NCI-H1417 treated with DMSO at 0.1 percent for 48 hours (cell line): ENCODE measurements at places on chromosomes 7 and 10.

DNA sequence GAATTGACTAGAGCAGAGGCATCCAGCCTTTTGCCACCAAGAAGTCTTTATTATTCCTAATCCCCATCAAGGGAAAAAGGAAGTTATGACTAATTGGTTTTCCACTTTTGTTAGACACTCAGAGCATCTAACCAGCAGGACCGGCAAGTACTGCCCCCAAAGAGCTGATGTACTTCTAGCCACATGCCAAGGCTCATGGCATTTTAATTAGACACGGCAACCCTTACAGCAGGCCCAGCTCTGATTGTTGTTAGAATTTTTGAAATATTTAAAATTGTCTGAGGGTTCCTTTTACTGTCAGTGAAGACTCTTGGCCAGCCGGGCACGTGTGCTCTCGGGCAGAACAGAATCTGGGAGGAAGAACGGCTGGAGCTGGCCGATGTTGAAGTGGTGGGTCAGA lies 114.8 kb downstream of the SPAG6 start:
- DNase-seq: no peak

DNA sequence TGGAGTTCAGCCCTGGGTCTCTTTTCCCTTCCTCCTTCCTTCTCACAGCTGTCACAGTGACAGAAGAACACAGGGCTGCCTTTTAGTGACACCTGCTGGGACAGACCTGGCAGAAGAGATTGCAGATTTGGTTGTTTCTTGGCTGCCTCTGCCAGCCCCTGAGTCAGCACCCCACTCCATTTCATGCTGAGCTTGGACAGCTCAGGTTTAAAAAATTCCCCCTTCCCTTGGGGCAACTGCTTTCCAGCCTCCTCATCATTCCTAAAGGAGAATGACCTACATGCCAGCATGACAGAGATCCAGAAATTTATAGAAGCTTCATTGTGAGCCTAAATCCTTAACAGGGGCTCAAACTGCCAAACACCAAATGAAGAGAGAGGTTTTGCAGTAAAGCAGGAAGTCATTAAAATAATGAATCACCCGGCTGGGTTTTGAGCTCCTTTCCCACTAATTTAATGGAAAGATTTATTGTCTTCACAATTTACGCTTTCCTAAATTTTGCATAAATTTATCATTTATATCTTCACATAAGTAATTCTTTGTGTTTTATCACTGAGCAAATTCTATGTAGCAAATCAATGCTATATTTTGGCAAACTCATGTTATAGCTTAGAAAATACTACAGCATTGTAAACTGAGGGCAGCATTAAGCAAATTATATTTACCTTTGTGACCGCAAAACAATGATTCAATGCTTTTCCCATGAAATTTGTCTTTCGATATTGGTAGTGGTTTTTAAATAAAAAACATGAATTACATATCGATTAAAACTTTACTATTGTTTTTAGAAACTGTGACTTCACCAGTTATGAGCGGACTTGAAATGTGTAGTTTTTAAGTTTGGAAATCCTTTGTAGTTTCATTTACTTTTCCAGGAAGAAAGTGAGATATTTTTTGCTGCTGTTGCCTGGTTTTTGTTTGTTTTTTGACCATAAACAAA lies 399.5 kb upstream of the ANKRD30A start:
- DNase-seq: no peak

DNA sequence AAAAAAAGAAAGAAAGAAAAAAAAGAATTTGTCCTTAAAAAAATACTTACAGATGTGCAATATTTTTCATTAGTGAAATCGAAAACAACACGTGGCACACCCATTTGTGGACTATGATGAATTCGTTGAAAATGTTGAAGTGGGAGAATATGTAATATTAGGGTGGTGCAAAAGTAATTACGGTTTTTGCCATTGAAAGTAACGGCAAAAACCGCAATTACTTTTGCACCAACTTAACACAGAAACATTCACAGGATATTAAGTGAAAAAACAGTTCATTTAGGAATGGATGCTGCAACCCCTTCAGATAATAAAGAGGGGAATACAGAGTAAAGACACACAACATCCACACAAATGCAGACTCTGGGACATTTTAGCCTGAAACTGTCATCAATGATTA lies 96.0 kb downstream of the CALN1 start:
- no peak for DNase-seq

- no peak for DNase-seq
These were observed 29.8 kb downstream of the GSDME start for GRCh38 chr7:24727154-24728120.

GRCh38 chr7:17302575-17303142 lies 4.2 kb downstream of the AHR start:
- DNase-seq: no peak

GRCh38 chr7:115851291-115851690 lies 179.3 kb downstream of the TFEC start:
- DNase-seq: no peak

- DNase-seq: no peak
These were observed 214.8 kb downstream of the DGKB start for GRCh38 chr7:14687777-14688176.

DNA sequence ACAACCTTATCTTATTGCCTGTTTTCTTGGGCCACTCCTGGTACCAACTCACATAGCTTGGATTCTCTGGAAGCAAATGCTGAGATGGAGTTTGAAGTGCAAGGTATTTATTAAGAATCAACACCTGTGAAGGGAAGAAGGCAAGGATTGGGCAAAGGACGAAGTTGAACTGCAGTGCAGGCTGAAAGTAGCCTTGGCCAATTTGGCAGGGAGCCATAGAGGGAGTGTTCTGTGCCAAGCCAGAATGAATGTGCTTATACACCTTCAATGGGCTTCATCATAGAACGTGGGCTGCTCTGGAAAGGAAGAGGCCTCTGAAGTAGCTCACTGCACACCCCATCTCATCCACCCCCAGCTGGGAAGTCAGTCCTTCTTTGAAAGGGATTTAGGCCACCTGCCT lies 79.8 kb upstream of the IFRD1 start:
- DNase-seq: no peak

DNA sequence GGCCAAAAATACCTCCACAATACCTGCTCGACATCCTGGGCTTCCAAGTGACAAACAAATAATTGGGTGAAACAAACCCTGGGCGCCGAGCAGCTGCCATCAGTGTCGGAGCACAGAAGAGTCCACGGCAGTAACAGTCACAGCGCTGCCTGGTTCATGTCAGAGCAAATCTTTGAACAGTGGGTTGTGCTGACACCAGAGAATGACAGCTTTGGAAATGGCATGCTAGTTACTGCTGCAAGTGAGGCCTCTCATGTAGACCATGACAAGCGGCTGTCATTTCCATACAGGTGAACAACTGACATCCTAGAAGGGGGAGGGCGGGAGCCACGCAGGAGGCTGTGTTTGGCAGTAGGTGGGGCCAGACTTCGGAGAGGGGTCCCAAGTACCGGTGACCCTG lies 420.5 kb upstream of the GALNT17 start:
- DNase-seq: no peak
